ENCODE measurements at places on chromosomes 13 and 19.
A peak's percentile ranks its signal among the peaks of the same experiment; 100 is the strongest.

GRCh38 chr13:75639454-75639853 lies 3.3 kb downstream of the LMO7 start:
- DNase-seq, result no peak

DNA sequence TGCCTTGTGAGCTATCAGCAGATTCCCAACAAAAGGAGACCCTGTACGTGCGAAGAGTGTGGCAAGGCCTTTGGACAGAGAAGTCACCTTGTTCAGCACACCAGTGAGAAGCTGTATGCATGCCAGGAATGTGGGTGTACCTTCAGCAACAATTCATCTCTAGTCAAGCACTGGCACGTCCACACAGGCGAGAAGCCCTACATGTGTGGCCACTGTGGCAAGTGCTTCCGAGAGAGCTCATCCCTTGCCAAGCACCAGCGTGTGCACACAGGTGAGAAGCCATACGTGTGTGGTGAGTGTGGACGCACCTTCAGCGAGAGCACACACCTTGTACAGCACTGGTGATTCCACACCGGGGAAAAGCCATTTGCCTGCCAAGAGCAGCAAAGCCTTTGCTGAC lies 7.6 kb upstream of the ZSCAN22 start:
- DNase-seq, result no peak

DNA sequence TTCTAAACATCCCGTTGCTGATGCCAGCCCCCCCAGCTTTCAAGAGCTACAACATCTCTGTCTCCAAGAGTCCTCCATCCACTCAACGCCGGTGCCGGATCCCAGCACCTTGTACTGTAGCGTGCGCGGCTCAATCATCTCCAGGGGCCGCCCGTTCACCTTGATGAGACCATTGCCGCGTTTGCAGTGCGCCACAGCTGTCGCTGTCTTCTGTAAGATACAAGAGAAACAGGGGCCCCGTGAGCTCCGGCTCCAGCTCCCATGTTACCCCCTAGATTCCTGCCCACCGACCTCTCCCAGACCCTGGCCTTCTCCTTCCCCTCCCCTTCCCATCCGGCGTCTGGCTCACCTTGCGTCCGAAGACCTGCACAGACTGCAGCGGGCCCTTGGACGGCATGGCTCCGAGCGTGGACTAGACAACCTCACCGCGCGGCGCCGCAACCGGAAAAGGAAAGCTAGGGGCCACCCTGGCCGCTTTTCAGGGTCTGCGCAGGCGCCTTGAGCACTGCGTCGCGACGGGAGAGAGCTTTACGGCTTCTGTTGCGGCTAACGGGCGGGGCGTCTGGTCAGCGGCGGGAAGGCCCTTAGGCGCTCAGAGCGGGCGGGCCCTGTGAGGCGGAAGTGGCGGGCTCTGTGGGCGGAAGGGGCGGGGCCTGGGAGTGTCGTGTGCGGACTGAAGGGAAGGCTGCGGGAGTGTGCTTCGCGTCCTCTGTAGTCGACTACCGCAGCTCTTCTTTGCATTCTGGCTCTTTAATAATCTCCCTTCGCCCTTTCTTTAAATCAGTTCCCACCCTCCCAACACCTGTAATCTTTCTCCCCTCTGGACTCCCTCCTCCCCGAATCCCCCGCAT lies at the start of gene RPS16:
TSS of gene RPS16 (minus strand) at position 451 of the 851 bp plus-strand sequence. CDS start at position 397, 54 bp downstream.
- peak; percentile 99 for DNase-seq

DNA sequence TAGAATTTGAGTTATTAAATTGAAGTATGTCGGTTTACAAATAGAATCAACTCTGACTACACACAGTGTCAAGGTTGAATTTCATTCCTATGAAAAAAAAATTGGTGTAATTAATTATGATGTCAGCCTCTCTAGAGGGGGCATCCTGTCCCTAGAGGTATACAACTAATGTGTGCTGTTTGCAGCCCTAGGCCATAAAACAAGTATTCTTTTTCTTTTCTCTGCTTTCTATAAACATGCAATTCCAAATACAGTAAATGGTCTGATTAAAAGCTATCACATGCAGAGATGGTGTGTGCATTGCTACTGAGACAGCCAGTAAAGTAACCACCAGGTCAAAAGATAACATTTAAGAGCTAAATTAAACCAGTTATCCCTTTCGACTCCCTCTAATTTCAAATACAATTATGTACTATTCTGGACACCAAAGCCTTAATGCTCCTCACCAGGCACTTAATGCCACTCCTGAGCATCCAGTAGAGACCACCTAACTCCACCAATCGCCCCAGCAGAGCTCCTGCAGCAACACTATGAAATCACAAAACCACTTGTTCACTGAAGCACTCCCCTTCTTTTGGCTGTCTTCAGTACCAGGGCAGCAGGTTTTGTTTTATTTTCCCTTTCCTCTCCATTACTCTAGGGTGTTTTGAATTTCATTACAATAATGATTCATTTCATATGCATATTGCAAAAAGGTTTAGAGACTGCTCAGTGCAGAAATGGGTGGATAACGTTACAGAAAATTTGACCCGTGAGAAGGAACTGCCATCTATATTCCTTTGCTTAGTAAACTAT lies 426.9 kb downstream of the PCDH9 start:
- DNase-seq, result no peak

GRCh38 chr19:3345850-3346460 lies 20.4 kb upstream of the NFIC start:
- DNase-seq, result no peak

- DNase-seq, result no peak
Measured at GRCh38 chr19:28655054-28655453, 557.9 kb downstream of the UQCRFS1 start.

DNA sequence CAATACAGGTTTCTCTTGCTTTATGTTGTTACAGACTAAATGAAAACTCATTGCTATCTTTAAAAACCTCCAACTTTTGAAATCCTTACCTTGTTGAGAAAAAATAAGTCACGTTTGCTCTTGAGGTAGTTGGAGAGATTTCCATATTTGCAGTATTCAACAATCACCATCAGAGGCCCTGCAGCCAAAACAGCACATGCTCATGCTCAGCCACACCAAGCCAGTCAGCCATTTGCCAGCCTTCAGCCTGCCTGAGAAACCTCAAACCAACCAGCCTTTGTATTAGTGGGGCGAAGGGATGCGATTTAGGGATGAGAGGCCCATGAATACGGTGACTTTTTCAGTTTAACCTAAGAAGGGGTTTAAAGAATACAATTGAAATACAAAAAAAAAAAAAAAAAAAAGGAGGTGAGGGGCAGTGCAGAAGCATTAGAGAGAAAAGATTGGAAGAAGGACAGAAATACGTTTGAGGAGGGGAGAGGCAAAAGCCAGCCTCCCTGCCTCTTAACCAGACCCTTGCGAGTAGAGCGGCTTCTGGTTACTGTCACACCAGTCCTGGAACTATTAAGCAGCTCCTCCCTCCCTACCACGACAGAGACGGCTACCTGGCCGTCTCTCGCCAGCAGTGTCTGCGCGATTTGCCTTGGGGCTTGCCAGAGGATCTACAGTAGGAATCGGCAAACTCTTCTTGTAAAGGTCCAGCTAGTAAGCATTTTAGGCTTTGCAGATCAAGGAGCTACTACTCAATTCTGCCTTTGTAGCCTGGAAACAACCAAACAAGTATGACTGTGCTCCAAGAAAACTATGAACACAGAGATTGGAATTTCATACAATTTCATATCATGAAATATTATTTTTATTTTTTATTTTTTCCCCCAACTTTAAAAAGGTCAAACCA lies 167.3 kb downstream of the FLT1 start:
- no peak for DNase-seq

GRCh38 chr19:45822716-45823115 lies 7.6 kb upstream of the RSPH6A start:
- no peak for DNase-seq

DNA sequence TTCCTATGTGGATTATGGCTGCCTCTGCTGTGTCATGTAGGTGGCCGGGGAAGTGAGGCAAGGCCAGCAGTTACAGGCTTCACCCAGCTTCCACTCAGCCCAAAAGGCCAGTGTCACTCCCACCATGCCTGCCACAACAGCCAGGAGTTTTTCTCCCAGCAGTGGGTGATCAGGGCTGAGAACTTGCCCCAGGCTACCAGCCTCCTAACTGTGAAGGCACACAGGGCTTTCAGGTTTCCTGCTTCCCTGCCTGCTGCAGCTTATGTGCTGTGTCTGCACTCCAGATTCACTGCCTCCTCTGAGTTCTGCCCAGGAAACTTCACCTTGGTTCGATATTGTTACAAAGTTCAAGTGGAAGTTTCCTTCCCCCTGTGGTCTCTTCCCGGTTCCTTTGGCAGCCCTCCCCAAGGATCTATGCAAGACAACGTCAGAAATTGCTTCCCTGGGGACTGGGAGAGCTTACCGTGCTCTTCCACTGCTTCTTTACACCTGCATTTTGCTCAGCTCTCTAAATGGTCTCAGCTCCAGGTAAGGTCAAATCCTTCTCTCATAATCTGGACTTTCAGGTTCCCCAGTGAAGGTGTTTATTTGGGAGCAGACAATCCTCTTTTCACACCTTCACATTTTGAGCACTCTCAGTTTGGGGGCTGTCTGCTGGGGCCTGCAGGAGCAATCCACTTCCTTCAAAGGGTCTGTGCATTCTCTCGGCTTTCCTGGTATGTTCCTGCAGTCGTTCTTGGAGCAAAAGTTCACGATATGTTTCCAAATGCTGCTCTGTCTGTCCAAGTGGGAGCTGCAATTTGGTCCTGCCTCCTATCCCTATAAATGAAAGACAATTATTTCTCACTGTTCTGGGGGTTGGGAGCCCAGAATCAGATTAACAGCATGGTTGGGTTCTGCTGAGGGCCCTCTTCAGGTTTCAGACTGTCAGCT lies 1730.1 kb upstream of the PRR20A start:
- DNase-seq, result no peak

GRCh38 chr19:30071871-30072270 lies 129.8 kb downstream of the URI1 start:
- no peak for DNase-seq

DNA sequence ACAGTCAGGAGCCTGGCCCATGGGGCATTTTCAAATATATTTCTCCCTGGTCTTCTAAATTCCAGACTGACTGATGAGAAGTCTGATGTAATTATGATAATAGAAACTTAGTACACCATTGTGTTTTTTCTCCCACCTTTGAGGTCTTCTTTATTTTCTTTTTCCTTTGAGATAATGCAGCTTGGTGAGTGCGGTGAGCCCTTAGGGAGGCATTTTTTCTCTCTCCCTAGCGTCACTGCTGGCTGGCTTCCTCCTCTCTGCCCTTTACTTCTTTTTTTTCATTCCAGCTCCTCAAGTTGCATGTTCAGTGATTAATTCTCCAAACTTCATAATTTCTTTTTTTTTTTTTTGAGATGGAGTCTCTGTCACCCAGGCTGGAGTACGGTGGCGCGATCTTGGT lies 12.8 kb upstream of the CDC42EP5 start:
- DNase-seq, result no peak

All from CD4-positive, alpha-beta T cell treated with Interleukin-12 subunit alpha and Interleukin-12 subunit beta, for 1 hour (primary cell).